SW 1271 (cell line): ENCODE measurements at places on chromosomes 12 and 14.

GRCh38 chr14:31716208-31716607 lies 155.0 kb downstream of the NUBPL start:
- no peak for DNase-seq

DNA sequence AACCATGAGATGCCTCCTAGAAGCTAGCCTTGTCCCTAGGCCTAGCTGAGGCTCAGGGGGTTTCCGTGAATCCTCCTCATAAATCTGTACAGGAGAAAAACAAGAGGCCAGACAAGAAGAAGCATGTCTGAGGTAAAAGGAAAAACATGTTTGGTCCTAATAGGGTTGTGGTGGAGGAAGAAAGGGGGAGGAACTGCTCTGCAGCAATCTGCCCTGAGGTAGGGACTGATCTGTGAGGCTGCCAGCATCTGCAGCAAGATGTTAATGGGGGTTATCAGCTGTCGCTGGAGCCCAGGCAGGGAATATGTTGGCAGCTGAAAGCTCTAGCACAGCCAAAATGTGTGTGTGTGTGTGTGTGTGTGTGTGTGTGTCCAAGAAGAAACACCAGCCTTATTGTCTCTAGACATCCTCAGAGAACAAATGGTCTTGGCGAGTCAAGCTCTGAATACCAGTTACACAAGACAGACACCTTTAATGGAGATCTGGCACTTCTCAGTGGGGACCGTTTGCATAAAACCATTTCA lies 218.5 kb downstream of the NUAK1 start:
- DNase-seq = no peak

GRCh38 chr12:108410689-108411088 lies 71.6 kb upstream of the CMKLR1 start:
- no peak for DNase-seq

DNA sequence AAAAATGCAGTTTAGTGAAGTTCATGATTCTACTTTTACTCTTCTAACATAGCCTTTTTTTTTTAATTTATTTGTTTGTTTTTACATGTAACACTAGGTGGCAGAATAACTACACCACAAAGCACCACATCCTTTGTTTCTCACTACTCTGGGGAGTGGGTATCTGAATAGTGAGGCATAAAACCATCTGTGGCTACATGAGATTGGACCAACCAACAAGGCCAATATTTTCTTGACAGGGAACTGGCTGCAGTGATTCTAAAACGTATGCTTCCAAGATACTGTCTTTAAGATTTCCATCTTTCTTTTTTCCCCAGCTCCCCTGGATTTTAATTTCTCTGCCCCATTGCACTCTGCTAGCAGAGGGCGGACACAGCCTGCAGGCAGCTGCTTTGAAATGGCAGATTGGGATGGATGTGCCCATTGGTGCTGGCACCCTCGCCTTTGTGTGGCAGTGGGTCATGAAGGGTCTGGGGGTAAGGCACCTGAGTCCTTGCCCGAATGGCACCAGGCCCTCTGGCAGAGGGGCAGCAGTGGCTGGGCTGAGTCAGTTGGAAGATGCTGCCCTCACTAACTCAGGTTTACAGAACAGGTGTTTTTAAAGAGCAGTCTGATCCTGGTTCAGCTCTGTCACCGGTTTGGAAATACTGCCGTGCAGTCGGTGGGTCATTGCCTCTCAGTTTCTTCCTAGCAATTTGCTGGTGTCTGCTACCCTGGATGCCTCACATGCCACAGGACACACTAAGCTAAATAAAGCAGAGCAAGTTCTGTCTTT lies 429.1 kb downstream of the RAD51B start:
- peak; percentile 70 for DNase-seq

GRCh38 chr14:63701606-63702299 lies 26.1 kb downstream of the SGPP1 start:
- DNase-seq = no peak

- DNase-seq = no peak
Measured at GRCh38 chr12:23600919-23601318, 348.6 kb downstream of the SOX5 start.

- DNase-seq = no peak
Measured at GRCh38 chr14:51431741-51432140, 191.7 kb downstream of the TMX1 start.

DNA sequence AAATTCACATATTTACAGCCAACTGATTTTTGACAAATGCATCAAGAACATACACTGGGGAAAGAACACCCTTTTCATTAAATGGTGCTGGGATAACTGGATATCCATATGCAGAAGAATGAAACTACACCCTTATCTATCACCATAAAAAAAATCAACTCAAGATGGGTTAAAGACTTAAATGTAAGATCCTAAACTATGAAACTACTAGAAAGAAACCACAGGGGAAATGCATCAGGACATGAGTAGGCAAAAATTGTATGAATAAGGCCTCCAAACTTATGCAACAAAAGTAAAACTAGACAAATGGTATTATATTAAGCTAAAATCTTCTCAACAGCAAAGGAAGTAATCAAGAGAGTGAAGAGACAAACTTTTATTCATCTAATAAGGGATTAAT lies 242.6 kb downstream of the CPNE8 start:
- no peak for DNase-seq

DNA sequence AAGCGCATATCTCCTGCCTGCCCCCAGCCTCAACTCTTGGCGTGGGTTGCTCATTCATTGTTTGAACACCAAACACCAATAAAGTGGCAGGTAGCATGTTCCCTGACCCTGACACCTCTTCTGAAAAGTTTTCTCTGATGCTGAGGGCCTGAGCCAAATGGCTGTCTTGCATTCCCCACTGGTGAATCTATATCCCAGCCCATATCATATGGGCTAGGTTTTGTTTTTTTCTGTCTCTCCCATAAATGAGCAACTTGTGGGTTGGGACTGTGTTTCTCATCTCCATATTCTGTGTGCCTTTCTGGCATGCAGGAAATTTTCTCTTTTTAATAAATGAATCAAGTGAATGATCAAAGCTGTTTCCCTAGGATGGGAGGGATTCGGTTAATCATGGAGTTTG lies 5.0 kb downstream of the MYO1A start:
- DNase-seq = no peak

GRCh38 chr12:51695241-51696010 lies 104.4 kb downstream of the SCN8A start:
- no peak for DNase-seq

DNA sequence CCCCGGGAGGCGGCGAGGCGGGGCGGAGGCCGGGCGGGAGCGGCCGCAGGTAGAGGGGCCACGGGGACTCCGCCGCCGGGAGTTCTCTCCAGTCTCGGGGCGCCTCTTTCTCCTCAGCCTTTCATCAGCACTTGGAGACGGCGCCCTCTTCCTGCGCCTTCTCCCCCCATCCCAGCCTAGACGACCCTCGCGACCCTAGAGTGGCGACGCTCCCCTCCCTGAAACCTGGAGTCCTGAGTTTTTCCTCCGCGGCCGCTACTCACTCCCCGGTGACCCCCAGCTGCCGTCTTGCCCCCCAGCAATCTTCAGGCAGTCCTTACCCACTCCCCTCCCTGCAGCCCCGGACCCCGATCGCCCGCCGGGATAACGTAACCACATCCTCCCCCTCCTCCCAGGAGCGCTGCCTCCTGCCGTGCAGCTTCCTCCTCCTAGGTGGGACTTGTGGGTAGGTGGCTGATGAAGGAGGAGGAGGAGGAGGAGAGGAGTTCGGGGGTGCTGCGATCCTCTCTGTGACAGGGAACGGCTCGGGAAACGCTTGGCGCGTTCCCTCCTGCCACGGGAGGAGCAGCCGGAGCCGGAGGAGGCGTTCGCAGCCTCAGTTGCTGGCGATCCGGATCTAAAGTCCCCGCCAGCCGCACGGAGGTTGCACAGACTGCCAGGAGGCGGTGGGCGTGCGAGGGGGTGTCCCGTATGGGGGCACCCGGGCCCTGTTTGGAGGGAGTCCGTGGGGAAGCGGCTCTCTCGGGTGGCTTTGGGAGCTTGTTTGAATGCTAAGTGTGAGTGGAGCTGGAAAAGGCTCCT lies 891 bp downstream of the PLEKHA5 start:
- DNase-seq = no peak

DNA sequence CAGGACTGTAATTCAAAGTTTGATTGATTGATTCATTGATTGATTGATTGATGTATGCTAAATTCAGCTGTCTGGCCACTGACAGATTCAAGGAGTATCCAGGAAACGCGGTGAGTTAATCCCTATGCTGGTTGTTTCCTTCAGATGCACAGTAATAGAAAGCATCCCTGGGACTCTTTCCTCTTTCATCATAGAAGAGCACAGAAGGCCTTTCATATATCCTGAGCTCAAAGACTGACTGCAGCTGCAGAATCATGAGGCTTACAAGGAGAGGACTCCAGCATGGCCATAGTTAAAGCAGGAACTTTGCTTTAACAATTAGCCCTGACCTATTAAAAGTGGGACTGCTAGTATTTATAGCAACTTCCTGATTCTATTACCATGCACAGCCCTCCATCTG lies 187.7 kb upstream of the TMTC1 start:
- DNase-seq = no peak

DNA sequence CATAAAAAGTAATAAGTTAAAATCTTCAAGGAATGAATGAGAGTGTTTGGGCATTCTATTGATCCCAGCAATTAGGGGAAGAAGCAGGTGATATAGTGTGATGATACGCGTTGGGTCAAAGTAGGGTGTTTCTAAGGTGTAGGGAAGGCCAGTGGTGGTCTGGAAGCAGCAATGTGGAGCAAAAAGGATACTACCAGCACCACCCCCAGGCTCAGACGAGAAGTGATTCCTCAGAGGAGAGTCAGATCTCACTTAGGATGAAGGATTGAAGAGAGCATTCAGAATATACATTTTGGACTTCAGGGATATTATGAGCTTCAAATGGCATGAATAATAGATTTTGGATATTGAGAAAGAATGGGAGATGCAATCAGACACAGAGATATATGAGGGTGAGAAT lies 497.6 kb downstream of the RMST start:
- no peak for DNase-seq

DNA sequence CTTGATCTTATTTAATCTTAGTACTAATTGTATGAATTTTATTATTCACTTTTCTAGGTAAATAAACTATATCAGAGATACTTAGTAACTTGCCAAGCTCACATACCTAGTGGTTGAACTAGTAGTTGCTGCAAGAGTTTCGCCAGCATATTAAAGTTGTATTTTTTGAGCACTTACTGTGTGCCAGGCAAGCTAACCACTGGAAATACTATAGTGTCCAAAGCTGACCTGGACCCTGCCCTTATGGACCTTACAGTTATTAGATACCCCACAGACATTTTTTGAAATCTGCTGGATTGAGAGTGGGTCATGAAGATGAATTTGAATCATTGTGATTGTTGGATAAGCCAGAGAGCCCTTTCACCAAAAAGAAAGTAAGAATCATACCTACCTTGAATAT lies 125.0 kb downstream of the RAD51B start:
- DNase-seq = no peak

GRCh38 chr12:27220055-27220987 lies 23.8 kb upstream of the STK38L start:
- DNase-seq = no peak

DNA sequence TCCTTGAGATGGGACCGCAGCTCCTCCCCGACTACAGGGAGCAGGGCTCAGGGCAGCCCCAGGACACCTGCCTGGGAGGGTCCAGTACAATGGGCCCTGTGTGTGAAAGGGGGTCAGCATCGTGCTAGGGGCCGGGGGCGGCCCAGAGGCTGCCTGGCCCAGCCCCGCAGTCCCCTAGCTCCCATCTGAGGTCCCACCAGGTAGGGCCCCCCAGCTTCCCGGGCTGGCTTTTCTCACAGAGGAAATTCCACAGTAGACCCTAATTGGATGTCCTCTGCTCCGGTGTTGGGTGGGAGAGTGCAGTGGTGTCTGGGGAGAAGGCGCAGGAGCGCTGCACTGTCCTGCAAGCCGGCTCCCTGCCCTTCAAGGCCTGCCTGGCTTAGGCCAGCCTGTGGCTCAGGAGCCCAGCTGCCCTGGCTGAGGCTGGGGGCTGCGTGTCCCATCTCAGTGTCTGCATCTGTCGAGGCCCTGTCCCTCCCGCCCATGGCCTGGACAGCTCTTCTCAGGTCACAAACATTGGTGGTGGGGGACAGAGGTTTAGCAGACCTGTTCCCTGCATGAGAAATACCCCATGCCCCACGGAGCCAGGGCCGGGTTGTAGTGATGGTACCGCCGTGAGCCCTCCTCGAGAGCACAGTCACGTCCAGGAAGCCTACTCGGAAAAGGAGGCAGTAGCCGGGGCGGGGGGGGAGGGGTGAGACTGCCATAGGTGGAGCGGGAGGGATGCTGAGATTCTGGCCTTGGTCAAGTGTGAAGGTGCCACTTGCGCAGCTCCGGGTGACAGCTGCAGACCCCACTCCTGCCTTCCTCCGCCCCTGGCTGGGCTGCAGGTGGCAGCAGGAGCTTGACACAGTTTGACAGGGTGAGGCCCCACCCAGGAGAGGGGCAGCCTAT lies 11.6 kb downstream of the HIP1R start:
- no peak for DNase-seq

GRCh38 chr14:21868442-21869046 lies 194.9 kb upstream of the OR4E1 start:
- peak; percentile 41 for DNase-seq

DNA sequence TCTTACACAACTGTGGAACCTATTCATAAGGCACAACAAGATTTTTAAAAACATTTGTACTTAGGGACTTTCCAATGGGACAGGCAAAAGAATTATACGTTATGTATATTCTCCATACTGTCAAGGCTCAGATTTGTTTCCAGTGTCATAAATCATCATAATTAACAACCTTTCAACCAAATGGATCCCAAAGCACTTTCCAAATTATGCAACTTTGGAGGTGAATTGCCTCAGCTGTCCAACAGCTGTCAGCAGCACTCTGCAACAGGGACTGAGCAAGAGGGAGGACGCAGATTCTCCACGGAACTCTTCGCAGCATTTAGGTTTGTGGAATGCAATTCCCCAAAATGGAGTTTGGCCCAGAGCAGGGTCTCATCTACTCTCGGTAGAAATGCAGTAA lies 186.6 kb downstream of the PAX9 start:
- no peak for DNase-seq

DNA sequence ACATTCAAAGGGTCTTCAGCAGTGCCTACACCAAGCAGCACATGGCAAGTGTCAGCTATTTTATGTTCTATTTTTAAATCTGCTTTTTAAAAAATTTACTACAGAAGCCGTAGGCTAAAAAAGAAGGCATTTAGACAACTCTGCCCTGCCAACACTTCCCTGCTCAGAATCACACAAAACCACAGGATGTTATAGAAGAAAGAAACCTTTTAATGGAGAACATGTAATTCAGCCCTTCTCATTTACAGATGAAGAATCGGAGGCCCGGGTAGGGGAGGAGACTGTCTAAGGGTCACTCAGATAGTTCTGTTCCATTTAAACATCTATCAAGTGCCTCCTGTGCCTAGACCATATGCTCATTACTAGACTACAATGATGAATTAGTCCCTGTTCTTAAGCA lies 171.8 kb upstream of the NTF3 start:
- no peak for DNase-seq

DNA sequence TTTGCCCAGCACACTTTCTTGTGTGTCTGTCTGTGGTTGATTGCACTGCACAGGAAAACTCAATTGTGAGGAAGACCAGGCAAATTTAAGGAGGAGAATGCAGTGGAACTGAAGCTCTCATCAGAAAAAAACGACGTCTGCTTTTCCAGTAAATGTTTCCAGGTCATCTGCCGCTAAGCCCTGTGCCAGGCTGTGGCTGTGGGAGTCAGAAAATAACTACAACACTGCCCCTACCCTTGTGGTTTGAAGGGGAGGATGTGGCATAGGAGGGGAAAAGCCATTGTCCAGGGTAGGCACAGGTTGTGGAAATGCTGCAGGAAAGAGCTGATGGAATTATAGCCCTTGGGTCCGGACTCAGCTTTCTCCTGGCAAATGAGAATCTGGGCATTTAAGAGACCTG lies 259.7 kb upstream of the TMEM132C start:
- no peak for DNase-seq

- DNase-seq = no peak
Measured at GRCh38 chr12:115322275-115322674, 638.3 kb upstream of the TBX3 start.

- no peak for DNase-seq
Measured at GRCh38 chr12:50638482-50638880, 125.4 kb upstream of the ATF1 start.
